ENCODE measurements at places on chromosomes 3 and 15.

- no peak for DNase-seq
Observed at GRCh38 chr3:47003056-47003410, 23.6 kb downstream of the NBEAL2 start.

- no peak for DNase-seq
Observed at GRCh38 chr3:182327196-182327681, 466.1 kb upstream of the ATP11B start.

DNA sequence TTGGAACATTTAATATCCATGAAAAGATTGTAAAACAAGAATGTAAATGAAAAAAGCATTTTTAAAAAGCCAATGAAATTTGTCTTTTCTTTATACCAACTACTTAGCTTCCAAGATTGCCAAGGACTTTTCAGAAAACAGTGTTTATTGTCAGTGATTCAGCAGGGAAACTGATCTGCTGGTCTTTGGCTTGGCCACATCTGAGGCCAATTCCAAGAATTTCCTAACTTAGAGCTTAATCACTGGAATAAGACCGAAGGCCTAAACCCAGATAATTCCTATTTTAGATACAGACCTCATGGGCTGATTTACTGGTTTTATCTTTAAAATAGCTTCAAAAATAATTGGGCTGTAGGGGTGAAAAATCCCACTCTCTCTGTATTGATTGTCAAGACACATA is 260.5 kb upstream of the RORA start:
- DNase-seq, result no peak

- no peak for DNase-seq
Observed at GRCh38 chr3:12181806-12182205, 23.1 kb upstream of the TIMP4 start.

DNA sequence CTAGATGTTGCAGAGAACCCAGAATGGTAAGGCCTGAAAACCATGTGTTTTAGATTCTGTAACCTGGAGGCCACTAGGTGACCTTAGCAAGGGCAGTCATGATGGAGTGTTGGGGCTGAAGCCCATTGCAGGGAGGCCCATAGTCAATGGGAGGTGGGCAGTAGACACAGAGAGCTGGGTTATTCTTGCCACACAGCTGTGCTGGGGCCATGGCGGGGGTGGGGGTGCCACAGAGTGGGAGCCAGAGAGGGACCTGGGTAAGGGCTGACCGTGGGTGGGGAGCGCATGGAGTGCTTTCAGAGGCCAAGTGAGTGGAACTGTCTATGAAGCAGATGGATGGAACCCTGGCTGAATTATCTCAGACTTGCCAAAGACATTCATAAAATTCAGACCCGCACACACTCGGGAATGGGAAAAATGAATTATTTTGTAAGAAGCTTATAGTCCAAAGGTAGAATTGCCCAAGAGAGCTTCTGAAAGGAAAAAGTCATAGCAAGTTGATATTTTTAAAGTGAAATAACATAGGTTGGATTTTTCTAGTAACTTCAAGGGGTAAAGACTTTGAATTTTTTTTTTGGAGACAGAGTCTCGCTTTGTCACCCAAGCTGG is 53.9 kb downstream of the SMAD3 start:
- DNase-seq, result no peak

DNA sequence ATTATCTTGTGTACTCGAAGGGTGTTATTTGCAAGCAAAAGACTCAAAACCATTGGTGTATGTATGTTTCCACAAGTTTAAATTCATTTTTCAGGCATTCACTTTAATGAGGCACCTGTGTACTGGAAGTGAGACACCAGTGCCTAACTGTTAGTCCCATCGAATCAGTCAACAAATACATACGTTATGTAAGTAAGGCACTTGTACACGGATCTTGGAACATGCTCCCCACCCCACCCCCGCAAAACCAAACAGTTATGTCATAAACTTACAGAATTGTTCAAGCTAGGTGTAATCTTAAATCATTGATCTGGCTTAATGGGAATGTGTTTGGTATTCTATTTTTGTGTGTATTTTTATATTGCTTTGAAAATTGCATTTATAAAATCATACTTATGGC is 17.1 kb downstream of the LRRC28 start:
- no peak for DNase-seq

DNA sequence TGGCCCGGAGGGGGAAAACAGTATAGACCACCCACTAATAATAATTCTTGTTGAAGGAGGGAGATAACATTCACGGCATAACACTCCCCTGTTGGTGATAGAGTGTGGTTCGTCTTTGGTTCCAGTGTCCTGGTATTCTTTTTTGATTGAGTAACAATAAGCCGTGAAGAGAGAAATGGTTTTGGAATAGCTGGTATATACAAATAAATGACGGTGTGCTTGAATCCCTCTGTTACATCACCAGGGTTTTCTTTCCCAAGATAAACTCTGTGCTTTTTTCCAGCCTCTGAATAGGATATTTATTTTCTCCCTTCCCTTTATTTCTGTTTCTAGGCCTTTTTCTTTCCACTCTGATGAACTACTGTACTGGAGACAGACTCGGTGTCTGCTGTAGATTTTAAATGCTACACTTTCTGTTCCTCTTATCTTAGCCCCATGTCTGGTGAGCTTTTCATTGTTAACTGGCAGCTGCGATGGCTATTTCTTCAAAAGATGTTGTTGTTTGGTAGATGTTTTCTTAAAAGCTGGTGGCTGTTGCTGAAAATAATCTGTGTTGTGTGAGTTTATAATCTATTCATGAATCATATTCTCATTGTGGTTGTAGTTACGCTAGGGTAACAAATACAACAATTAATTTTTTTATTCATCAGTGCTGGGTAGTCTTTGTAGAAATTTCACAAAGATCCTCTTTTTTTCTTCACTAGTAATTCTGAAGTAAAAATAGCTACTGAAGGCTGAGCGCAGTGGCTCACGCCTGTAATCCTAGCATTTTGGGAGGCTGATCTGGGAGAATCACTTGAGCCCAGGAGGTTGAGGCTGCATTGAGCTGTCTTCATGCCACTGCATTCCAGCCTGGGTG is 15.5 kb upstream of the SCAANT1 start:
- no peak for DNase-seq

DNA sequence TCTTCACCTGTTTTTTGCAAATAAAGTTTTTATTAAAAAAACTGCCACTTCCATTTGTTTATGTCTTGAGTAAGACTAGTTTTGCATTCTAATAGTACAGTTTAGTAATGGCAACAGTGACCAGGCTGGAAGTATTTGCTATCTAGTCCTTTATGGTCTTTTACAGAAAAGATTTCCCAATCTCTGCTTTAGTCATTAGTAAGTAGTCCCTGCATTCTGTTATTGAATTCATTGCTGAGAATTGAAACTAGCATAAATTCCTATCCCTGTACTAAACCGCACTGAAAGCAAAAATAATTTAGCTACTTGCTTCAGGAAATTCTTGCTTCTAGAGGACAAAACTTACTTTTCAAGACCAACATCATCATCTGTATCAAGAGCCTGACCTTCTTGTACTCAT is 46.2 kb downstream of the CNTN6 start:
- DNase-seq, result no peak

DNA sequence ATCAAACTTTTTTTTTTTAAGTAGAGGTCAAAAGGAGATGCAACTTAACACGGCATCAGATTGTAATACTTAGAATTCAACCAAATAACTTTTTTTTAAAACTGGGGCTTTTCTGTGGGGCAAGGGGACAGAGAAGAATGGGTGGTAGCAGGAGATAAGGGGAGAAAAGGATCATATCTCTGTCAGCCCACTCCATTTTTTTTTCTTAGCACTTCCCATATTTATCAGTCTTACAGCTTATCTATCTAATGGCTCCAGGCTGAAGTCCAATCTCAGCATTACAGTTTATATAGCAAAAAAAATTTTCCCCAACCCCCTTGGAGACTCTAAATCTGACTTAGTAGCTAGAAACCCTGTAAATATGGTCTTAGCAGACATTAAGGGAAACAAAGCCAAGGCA is 69.3 kb downstream of the PIK3R4 start:
- no peak for DNase-seq

GRCh38 chr3:151835751-151836525 is 22.0 kb downstream of the AADAC start:
- DNase-seq, result peak; percentile 61

DNA sequence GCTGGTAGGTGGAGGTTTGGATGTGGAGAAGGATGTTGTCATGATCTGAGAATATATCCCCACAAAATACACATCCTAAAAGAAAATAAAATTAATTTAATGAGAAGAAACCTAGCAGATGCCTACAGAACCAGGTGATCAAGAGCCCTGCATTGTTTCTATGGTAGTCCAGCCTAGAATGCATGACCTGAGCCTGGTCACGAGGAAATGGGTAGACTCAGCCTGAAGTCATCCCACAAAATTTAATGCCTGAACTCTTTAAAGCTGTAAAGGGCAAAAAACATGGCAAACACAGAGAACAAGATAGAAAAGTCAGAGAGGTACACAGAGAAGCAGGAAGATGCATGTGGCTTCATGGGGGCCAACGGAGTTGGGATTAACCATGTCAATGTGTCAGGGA is 36.0 kb downstream of the LDHAL6B start:
- DNase-seq, result no peak

DNA sequence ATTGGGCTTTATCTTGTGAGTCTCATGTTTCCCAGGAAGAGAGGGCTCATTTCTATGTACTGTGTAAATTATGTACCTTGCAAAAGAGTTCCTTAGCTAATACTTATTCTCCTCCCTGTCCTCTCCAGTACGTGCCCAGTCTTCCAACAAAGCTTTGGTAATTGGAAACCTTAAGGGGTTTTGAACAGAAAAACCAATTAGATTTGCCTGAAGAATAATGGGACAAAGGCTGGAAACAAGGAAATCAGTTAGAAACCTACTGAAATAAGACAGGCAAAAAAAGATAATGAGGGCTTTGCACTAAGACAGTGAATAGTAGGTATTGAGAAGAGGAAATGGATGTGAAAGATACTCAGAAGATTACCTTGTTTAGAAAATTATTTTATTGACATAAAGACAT is 82.5 kb downstream of the SPRED1 start:
- no peak for DNase-seq

GRCh38 chr3:97197083-97197482 is 382.7 kb downstream of the EPHA6 start:
- DNase-seq, result no peak

DNA sequence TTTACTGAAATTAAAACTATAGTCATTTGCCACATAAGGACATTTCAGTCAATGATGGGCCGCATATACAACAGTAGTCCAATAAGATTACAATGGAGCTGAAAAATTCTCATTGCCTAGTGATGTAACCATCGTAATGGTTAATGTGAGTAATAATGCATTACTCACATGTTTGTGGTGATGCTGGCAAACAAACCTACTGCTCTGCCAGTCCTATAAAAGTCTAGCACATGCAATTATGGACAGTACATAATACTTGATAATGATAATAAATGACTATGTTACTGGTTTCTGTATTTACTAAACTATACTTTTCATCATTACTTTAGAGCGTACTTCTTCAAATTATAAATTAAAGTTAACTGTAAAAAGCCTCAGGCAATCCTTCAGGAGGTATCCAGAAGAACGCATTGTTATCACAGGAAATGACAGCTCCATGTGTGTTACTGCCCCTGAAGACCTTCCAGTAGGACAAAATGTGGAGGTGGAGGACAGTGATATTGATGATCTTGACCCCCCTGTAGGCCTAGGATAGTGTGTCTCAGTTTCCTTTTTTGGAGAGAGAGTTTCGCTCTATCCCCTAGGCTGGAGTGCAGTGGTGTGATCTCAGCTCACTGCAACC is 102.7 kb downstream of the ATP1B3 start:
- DNase-seq, result no peak

- no peak for DNase-seq
Observed at GRCh38 chr3:125163739-125164601, 48.6 kb downstream of the SLC12A8 start.

DNA sequence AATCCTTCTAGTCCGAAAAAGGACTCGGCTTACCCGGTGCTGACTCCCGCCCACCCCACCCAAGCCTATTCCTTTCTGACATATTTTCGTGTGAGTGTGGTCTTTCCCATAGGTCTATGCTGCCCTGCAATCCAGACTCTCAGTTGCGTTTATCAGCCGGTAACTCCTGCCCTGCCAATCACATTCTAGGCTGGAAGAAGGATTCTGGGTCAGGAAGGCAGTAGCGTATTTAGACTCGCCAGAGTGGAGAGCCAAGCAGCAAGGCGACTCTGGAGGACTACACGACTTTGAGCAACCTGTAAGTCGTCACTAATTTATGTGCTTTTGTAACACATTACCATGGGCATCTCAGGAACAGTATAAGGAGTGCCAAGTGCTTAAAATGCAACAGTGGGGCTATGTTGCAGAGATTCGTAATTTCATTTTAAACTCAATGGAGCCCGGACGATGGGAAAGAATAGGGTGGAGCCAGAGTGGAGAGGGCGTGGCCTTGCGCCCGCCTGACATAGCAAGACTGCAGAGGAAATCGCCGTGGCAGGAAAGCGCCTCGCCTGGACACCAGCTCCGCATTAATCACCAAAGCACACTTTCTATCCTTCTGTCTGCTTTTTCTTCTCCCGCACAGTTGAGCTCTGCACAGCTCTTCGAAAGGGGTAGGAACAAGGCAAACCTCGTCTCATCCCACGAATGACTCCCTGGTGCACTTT is 1044.2 kb downstream of the AGBL1 start:
- no peak for DNase-seq

DNA sequence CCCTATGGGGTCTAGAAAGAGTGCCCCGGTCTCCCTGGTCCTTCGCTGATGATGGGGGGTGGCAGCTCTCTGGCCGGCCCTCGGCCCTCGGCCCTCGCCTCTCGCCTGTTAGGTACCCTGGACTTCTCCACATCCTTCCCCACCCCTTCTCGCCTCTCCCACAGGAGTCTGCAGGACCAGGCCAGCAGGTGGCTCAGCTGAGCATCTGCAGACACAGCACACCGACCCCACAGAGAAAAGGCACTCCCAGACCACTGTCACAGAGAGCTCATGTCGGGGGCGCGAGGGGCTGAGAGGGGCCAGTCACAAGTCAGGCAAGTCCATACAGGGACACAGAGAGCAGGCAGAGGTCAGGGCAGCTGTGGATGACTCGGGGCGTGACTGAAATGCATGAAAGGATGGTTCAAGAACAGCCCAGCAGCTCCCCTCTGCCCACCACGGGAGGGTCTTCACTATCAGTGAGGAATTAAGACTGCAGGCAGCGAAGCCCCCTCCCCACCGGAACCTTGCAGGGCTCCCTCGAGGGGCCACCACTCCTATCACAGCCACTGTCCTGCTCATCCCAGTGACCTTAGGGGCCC is 181.7 kb upstream of the NSMCE3 start:
- no peak for DNase-seq

DNA sequence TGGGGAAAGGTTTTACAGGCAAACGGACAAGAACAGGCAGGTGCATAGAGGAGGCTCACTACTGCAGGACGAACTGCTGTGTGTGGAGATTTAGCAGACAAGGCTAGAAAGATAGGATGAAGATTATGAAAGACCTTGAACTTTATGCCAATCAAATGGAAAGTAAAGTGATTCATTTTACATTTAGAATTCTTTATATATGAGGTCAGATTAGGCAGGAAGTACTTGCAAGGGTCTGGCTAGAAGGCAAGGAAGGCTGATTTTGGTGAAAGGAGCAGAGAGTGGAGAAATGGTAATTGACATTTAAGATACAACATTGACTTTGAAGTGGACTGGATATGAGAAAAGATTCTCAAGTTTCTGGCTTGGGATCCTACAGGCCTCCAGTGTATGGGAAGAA is 33.6 kb downstream of the PLSCR4 start:
- no peak for DNase-seq

- no peak for DNase-seq
Observed at GRCh38 chr15:25055356-25056068, 100.7 kb downstream of the SNRPN start.

All from DMS 273 treated with DMSO at 0.1 percent for 48 hours (cell line).